ENCODE measurements at places on chromosomes 1 and 21.

DNA sequence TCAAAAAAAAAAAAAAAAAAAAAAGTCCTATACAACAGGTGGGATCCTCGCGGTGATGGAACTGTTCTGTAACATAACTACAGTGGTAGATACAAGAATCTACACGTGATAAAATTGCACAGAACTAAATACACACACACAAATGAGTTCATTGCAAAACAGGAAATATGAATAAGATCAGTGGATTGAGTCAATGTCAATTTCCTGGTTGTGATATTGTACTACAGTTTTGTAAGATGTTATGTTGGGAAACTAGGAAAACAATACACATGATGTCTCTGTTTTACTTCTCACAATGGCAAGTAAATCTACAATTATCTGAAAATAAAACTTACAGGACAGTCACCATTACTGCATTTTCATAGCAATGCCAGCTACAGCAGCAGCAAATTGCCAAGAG, 59.8 kb downstream of the ITGB3BP start:
- no peak for DNase-seq

GRCh38 chr1:232486454-232487207, 143.3 kb downstream of the SIPA1L2 start:
- no peak for DNase-seq

DNA sequence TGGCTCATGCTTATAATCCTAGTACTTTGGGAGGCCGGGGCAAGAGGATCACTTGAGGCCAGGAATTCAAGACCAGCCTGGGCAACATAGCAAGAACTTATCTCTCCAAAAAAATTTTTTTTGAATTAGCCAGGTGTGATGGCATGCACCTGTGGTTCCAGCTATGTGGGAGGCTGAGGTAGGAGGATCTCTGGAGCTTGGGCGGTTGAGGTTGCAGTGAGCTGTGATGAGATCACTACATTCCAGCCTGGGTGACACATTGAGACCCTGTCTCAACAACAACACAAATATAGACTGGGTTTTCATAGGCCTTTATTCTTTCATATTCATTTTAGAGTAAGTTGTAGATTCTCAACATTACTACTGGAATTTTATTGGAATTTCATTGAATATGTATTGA, 12.8 kb downstream of the MED18 start:
- DNase-seq = no peak

- DNase-seq = no peak
Observed at GRCh38 chr21:20882462-20883407, 115.5 kb upstream of the NCAM2 start.

DNA sequence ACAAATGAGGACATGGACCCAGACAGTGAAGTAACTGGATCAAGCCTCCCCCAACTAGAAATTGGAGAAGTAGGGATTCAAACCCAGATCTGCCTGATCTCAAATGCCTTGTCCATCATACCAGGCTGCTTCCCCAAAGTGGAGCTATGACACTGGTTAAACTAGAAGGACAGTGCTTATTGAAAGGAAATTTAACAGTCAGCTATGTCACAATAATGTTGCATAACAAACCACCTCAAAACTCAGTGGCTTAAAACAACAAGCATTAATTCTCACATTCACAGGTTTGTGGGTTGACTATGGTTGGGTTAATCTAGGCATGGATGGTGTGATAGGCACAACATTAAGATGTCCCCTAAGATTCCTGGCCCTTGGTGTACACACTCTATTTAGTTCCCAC, 107.1 kb downstream of the TAS1R2 start:
- DNase-seq = no peak

DNA sequence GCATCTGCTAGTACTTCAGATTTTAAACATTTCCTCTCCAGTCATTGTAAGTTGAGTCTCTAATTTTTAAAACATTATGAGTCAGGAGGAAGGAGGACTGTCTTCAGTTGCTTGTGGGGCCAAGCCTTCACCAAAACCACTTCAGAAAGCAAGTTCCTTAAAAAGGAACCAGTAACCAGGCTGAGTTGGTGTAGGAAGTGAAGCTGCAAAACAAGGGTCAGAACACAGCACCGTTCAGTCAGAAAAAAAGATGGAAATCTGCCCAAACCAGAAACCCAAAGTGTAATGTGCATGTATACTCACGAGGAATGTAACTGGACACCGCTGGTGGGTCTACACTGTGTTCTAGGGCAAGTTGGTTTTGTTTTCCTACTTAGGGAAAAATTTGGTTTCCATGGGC, 402.1 kb downstream of the SETD4 start:
- DNase-seq = no peak

GRCh38 chr1:172680733-172681275, 21.9 kb downstream of the FASLG start:
- no peak for DNase-seq

DNA sequence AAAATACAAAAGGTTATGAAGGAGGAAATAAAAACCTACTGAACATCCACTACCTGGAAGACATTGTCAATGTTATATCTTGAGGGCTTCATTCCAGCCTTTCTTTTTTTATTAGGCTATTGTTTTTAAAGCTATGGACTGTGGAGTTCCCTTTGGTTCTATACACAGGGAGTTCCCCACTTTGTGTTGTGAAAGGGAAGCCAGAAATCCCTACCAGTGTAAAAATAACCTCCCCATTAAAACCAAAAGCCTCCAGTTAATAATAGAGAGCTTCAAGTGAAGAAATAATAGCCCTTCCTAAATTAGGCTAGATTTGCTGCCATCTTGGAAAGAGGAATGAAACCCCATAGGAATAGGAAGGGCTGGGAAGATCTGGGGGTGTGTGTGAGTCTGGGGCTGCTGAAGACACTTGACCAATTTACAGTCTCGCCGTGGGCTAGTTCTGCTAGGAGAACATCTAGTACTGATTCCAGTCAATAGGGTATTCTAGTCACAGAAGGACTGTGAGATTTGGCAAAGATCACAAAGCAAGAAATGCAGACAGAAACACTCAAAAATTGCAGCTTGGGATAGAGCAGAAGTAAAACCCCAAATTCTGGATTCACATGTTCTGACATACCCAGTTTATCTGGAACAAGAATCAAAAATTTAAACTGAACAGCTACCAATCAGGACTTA, 32.4 kb upstream of the PTGFRN start:
- no peak for DNase-seq

GRCh38 chr21:29342363-29342957, 43.7 kb downstream of the BACH1 start:
- DNase-seq = no peak

DNA sequence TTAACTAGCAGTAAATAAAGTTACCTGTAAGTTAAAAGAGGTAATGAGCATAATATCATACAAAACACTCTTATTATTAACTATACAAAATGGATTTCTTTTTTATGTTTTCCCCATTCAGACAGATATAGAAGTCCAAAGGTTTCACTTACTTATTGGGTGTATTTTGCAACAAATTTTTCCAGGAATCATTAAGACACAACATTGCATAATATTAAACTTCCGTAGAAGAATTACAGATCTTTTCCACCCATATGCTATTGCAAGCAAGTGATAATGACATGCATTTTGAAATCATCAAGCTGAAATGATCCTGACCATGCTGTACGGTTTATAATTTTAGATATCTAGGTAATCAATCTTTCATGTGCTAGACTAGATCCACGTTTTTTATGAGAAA, 957.0 kb downstream of the NCAM2 start:
- no peak for DNase-seq

DNA sequence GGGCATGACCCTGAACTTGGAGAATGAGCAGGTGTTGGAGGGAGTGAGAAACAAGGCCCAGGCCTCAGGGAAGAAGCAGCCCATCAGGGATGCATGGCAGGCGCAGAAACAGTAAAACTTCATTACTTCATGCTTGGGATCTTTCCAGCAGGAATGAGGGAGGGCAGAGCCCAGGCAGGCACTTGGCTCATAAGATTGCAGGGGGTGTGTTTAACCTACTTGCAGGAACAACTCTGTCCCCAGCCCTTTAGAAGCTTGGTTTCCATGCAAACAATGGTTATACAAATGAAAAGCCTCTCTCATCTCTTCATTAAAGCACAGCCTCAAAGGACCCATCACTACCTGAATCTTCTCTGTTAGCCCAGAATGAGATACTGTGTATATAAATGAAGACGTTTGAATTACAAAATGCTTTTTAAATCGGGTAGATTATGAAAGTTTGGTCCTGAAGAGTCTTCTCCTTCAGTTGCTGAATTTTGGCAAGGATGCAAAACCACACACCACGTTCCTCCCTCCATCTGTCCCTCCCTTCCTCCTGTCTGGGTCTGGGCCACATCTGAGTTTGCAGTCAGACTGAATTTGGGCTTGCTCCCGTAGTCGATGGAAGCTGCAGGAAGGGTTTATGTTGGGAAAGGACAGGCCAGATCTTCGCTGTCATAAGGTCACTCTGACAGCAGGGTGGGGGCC, 154.4 kb upstream of the KLHDC7A start:
- DNase-seq = no peak

All from activated CD4-positive, alpha-beta T cell treated with anti-CD3 and anti-CD28 coated beads, Interleukin-2, amount 50 U/mL, for 4 hours (primary cell).